ENCODE measurements at places on chromosomes 16 and 17. TPM values are rescaled to one million over a fixed set of nuclear protein-coding genes. Genes with fewer than 3 reads are reported as not detected.

DNA sequence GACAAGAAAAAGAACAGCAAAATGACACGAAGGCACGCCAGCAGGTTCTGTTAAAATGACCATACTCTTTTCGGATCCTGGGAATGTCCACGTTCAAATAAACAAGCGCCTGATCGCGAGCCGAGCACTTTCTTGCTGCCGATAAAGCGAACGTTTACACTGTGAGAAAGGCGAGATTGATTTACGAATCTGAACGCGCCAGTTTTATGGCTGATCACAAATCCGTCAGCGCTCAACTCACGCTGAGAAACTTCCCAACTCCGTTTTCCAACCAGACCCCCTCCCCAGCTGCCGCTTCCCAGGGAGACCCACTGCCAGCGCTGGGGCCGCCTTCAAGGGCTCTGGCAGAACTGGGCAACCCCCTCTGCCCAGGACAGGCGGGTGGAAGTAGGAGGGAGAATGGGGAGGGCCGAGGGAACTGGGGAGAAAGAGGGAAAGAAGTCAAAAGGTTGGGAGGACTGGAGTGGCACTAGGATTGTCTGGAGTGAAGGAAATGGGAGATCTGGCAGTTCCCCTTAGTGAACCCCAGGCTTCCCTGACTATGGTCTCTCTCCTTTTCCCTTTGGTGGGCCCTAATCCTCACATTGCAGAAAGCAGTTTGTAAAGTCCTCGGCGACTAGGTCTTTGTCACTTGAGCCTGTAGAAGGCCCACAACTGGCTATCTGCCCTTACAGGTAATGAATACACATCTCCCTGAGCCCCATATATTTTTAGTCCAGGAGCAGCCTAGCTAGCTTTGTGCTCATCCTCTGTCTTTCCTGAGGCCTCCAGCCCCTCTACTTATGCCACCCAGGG is 6.9 kb downstream of the HOXB4 start:
- DNase-seq, result no peak

DNA sequence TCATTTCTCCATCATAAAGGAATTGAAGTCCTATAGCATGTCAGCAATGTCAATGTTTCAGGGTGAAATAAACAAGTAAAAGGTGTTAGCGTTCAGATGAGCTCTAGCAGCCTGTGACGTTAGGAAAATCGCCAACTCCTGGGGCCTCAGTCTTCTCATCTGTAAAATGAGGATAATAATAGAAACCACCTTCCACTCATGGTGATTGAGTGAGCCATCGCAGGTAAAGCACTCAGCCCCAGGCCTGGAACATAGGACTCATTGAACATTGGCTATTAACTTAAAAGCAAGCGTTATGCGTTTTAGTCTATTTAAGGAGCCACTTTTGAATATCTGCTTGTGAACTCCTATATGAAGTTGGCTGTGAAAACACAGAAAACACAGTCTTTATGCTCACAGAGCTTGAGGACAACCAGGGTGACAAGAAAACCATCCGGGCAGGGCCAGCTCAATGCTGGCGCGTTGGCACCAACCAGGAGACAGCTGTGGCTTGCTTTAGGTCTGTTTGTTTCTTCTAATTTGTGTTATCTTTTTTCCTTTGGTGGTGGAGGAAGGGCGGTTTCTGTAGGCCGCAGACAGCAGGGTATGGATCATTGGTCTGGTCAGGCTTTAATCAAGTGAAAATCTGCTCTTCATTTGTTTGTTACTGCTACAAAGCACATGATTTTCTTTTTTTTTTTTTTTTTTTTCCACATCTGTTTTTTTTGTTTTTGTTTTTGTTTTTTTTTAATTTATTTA is 35.7 kb upstream of the MED9 start:
- peak; percentile 46 for DNase-seq

The HOXB1 gene
- not detected for total RNA-seq

The SOX15 gene
- total RNA-seq, result not detected

The PLXDC1 gene
- 13.4 TPM for total RNA-seq

The MEAK7 gene
- 14.5 TPM for total RNA-seq

Data from thyroid gland (tissue), 4 donors.